ENCODE measurements at places on chromosomes 6 and 20.

- DNase-seq, result peak; percentile 79
Observed at GRCh38 chr20:2387180-2387577, 6.5 kb downstream of the TGM6 start.

DNA sequence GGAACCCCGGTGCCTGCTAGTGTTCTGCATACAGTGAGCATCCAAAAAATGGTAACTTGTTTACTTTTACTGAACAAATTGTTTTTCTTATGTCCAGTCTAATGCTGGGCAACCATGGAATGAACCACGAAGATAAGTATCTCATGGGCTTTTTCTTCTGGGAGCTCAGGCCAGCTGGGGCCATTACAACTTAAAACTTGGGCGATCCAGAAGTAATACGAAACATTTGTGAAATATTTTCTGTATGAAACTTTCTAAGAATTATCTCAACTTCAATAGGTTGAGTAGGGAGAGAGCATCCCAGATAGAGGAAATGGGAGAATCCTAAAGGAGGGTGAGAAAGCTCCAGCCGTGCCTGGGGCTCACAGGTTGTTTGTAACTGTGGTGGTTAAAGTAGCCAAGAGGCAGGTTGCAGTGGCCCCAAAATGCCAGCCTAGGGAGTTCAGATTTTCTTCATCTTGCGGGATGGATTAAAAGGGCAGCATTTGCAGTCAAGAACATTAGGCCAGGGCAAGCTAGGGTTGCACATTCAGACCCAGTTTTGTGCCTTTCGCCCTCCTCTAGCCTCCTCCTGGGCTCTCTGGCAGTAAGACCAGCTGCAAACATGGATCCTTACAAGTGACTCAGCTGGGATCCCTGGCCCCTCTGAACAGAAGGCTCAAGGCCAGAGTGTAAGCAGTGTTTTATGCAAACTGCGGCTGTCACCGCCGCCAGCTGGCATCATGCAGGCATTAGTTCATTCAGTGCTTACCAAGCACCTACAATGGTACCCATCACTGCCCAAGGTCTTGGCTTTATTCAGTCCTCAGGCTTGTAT, 41.5 kb downstream of the ELMO2 start:
- DNase-seq, result no peak

GRCh38 chr20:60052322-60052721, 94.1 kb downstream of the CDH26 start:
- no peak for DNase-seq

- no peak for DNase-seq
Observed at GRCh38 chr6:5091210-5092069, 6.3 kb downstream of the PPP1R3G start.

DNA sequence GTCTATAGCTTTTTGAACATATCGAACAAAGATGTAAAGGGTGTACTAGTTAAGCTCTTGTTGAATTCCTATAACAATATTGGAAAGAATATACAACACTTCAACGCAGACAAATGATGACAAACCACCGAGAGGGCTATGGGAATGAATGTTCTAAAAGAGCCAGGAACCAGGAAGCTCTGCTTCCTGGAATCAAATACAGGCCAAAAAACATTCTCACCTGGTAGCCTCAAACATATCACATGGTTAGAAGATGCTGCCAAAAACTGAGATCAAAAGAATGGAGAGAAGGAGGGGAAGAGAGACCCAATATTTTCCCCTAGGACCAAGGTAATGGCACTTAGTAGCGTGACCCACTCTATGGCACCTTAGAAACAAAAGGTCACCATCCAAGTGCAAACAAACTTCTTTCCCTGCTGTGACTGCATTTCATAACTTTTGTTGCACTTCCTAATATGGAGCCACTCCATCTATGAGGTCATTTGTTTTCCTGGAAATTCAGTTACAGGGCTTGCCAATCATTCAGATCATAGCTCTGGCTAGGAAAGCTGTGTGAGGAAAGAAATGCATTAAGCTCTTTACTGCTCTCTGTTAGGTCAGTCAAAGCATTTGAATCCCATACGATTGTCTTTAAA, 199.2 kb upstream of the NT5E start:
- DNase-seq, result no peak

- DNase-seq, result peak; percentile 36
Observed at GRCh38 chr6:32843331-32843978, 392 bp downstream of the PSMB8 start.

DNA sequence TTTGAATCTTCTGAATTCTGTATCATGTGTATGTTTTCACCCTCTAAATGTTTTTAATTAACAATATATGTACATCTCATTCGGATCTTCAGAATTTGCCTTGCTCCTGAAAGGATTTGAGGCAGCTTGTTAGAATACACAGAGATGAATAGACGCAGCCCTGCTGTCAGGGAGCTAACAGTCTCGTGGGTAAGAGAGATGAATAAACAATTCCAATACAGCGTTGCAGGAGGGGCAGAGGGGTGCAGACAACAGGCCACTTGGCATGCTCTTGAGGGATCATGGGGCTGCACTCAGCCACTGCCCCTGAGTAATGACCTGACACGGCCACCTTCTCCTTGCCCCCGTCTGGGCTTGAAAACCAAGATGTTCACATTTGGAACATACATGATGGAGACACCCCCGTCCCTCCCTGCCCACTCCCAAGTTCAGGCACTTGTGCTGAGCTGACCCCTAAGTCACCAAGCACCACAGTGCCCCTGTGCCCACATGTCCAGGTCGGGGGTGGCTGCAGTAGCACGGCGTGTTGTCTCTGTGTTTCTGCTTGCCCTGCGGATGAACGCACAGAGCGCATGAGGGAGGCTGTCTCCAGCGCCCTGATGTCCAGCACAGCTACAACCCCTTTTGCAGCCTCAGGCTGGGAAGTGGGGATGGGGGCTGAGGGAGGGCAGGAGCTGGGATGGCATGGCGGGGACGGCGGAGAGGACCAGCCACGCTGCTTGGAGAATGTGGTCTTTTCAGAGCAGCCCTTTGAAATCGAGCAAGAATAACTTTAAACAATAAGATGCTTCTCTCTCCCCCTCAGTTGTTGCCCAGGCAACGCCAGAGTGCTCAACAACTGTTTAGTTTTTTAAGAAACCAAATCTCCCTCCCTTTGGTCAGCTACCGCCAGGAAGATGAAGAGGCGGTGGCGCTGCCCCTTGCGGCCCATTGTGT, 33.0 kb upstream of the CDH22 start:
- peak; percentile 32 for DNase-seq

DNA sequence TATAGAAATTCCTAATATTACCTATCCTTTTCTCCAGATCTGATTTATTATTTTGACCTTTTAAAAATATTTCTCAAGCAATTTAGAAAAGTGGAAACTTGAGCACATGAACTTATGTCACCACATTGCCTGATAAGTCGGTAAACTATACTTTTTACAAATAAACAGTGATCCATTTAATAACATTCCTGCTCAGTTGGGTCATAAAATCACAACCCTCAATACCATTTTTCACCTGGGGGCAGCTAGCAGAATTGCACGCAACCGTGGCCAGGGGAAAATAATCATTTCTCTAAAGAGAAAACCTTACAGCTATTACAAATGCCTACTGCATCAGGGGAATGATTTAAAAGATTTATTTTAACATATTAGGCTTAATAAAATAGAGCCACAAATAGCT, 614.5 kb downstream of the PHF3 start:
- DNase-seq, result peak; percentile 71
